ENCODE measurements at places on chromosomes 2 and 18. TPM values are rescaled to one million over a fixed set of nuclear protein-coding genes. Genes with fewer than 3 reads are reported as not detected.

- DNase-seq = no peak
- no peaks in the 10 kb centered on the region for H3K36me3 ChIP-seq
- no peak overlapping the region for H3K27ac ChIP-seq
- H3K4me1 ChIP-seq = no peaks in the 10 kb centered on the region
- peaks cover 98% of the 10 kb centered on the region for H3K27me3 ChIP-seq
- no peak overlapping the region for H3K4me3 ChIP-seq
These were observed 374.4 kb downstream of the MTX2 start for GRCh38 chr2:176643646-176644045.

DNA sequence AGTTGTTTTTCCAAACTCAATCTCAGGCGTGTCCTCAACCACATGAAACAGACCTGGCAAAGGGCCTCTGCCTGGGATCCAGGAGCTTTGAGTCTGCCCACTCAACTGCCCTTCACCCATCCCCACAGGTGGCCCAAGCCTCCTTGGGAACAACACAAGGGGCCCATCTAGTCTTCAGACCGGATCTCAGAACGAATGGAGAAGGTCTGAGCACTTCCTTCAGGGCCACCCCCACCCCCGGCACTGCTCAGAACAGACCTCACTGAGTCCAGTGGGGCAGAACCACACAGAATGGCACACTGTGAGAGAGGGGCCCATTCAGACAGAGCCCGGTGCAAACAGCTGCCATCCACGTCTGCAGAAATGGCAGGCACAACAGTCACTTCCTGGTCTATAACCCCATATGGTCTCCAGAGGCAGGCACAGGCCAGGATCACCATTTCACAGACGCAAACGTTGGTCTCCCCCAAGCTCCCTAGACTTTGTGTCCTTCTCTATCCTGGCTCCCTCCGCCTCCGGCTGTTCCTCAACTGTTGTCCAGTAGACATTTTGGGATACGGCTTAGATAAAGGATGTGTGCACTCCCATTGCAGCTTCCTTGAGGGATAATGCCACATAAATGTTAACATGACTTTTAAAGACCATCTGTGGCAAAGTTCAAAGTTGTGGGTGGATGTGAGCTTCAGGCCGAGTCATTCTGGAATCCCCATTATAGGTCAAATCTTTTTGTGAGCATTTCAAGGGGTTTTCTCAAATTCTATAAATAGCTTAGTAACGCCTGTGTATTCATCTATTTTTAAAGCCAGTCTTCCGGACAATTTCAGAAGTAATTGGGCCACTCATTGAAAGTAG is 149.7 kb downstream of the SMAD7 start:
- peak overlapping the region; percentile 8 for H3K27ac ChIP-seq
- no peak for DNase-seq
- H3K4me3 ChIP-seq = no peak overlapping the region
- peaks cover 5% of the 10 kb centered on the region for H3K4me1 ChIP-seq
- no peaks in the 10 kb centered on the region for H3K27me3 ChIP-seq

- H3K4me3 ChIP-seq = no peak overlapping the region
- H3K36me3 ChIP-seq = no peaks in the 10 kb centered on the region
- no peak overlapping the region for H3K27ac ChIP-seq
- H3K4me1 ChIP-seq = peaks cover 61% of the 10 kb centered on the region
- DNase-seq = no peak
These were observed 118.4 kb downstream of the TANC1 start for GRCh38 chr2:159086826-159087225.

DNA sequence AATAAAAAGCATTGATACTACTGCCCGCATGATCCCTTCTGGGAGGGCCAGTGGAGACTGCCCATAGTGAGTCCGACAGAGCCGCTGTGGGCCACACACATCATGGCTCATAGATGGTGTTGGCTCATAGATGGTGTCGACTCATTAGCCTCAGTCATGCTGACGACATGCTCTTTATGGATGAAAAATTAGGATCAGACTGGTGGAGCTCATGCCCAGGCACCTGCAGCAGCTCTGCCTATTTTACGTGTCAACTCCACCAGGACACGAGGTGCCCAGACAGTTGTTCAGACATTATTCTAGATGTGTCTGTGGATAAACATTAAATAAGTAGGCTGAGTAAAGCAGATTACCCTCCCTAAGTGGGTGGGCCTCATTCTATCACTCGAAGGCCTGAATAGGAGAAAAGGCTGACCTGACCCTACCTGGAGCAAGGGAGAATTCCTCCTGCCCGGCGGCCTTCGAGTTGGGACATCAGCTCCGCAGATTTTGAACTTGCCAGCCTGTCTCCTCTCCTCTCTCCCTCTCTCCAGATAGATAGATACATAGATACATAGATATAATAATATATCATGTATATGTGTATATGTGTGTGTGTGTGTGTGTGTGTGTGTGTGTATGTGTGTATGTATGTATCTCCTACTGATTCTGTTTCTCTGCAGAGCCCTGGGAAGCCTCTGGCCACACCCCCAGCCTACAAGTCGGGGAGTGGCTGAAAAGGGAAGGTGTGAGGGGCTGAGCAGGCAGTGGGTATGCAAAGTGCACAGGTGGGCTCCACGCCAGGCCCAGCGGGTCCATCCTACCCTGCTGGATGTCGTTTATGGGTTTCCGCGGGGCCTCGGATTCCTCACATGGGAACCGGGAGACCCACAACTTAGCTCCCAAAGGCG is 13.6 kb upstream of the TEX51 start:
- no peak overlapping the region for H3K4me3 ChIP-seq
- peaks cover 5% of the 10 kb centered on the region for H3K4me1 ChIP-seq
- H3K27me3 ChIP-seq = no peaks in the 10 kb centered on the region

- no peaks in the 10 kb centered on the region for H3K27me3 ChIP-seq
- no peak overlapping the region for H3K4me3 ChIP-seq
- DNase-seq = no peak
- H3K27ac ChIP-seq = no peak overlapping the region
- no peaks in the 10 kb centered on the region for H3K4me1 ChIP-seq
- no peaks in the 10 kb centered on the region for H3K36me3 ChIP-seq
These were observed 222.8 kb upstream of the CDH7 start for GRCh38 chr18:65527879-65528633.

DNA sequence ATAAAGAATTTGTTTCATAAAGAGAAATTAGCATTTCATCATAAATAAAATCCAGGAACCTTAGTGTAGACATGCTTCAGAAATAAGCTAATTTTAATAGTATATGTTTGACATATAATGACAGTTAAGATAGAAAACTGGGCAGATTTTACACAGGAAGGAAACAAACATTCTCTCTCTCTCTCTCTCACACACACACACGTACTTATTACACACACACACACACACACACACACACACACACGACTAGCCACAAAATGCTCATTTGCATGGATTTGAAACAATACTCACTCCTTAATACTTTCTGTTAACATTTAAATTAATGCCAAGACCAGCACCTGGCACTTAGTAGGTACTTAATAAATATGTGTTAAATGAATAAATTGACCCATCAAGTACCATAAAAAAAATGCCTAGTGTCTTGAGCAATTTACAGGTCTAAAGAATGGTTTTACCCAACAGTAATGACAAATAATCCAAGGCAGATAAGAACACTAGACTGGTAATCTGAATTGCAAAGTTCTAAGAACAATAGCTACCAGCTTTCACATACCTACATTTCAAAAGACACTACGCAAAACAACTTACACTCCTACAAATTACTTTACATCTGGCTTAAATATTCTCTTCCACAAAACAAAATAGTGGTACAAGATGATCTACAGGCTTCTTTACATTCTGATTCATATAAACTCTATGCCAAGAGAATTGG is 2.9 kb upstream of the GALNT3 start:
- peaks cover 3% of the 10 kb centered on the region for H3K36me3 ChIP-seq
- H3K4me3 ChIP-seq = no peak overlapping the region
- peaks cover 8% of the 10 kb centered on the region for H3K4me1 ChIP-seq
- DNase-seq = no peak

DNA sequence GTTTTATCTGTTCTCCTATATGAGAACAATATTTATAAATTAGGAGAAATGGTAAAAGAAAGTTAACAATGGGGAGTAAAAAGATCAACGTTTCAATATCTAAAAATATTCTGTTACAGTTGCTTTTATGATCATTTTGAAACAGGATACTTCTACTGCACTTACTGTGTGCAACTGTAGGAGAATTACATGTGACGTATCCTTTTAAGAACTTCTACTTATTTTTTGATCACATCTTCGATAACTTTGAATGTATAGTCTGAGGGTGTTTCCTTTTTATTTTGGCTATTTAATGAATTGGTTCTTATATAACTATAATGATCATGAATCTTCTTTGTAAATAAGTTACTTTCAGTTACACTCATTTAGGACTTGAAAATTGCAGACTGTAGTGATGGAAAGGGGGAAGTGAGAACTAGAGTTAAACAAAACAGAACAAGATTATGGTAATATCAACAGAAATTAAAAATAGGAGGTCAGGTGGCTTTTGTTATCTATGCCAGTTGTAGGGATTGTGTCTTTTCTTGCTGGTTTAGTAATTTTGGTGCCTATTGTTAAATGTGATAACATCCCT is 109.9 kb downstream of the MSTN start:
- no peaks in the 10 kb centered on the region for H3K27me3 ChIP-seq
- DNase-seq = no peak
- no peaks in the 10 kb centered on the region for H3K36me3 ChIP-seq
- no peak overlapping the region for H3K4me3 ChIP-seq

Gene C2orf66
- total RNA-seq = 0.23 TPM

Measured in neural crest cell (in vitro differentiated cells).